ENCODE measurements at places on chromosomes 7 and 10. TPM values are rescaled to one million over a fixed set of nuclear protein-coding genes. Genes with fewer than 3 reads are reported as not detected.

The KCND2 gene
- not detected for total RNA-seq

The SNX10 gene
- 42.4 TPM for total RNA-seq

The DDX50 gene
- total RNA-seq: 56.2 TPM

The CYP26A1 gene
- not detected for total RNA-seq

The DKK1 gene
- total RNA-seq: not detected

The CALN1 gene
- not detected for total RNA-seq

The SLC13A1 gene
- not detected for total RNA-seq

The GPR158 gene
- not detected for total RNA-seq

The PSD gene
- total RNA-seq: 1.4 TPM

The TMEM176A gene
- not detected for total RNA-seq

The TMEM139 gene
- total RNA-seq: 0.73 TPM

The HDAC9 gene
- total RNA-seq: 0.55 TPM

The AKR1C4 gene
- total RNA-seq: not detected

The LRRC4 gene
- not detected for total RNA-seq

Data from activated CD4-positive, alpha-beta memory T cell treated with anti-CD3 and anti-CD28 coated beads, Interleukin-2, amount 10 ng/mL, durations not matched to agents 7 days and 5 days (primary cell).